SJSA1 (cell line): ENCODE measurements at places on chromosomes 13 and 19. TPM values are rescaled to one million over a fixed set of nuclear protein-coding genes. Genes with fewer than 3 reads are reported as not detected.
A peak's percentile ranks its signal among the peaks of the same experiment; 100 is the strongest.

The CEACAM8 gene
- not detected in 2 replicates for total RNA-seq

- no peak overlapping the region for H3K27ac ChIP-seq
- H3K4me3 ChIP-seq, result no peak overlapping the region
- no peaks in the 10 kb centered on the region for H3K4me1 ChIP-seq
- DNase-seq, result no peak
- 0 out of 2 replicates have a peak, but pooled peaks cover 3% of the 10 kb centered on the region for H3K27me3 ChIP-seq
Measured at GRCh38 chr13:59345311-59345710, 818.4 kb downstream of the DIAPH3 start.

- no peaks in the 10 kb centered on the region for H3K4me1 ChIP-seq
- no peaks in the 10 kb centered on the region for H3K36me3 ChIP-seq
- no peak overlapping the region for H3K4me3 ChIP-seq
- peaks cover 96% of the 10 kb centered on the region for H3K27me3 ChIP-seq
- H3K27ac ChIP-seq, result no peak overlapping the region
- DNase-seq, result no peak
Measured at GRCh38 chr13:112615391-112615790, 27.4 kb upstream of the TUBGCP3 start.

The MIR17HG gene
- total RNA-seq, result 1.6 and 3.0 TPM in 2 replicates

GRCh38 chr19:11338121-11338520, 1.3 kb downstream of the RAB3D start:
- no peaks in the 10 kb centered on the region for H3K27me3 ChIP-seq
- DNase-seq, result no peak
- no peak overlapping the region for H3K4me3 ChIP-seq

The ZNF93 gene
- total RNA-seq, result 12.6 and 14.6 TPM in 2 replicates

The ACER1 gene
- not detected in 2 replicates for total RNA-seq

DNA sequence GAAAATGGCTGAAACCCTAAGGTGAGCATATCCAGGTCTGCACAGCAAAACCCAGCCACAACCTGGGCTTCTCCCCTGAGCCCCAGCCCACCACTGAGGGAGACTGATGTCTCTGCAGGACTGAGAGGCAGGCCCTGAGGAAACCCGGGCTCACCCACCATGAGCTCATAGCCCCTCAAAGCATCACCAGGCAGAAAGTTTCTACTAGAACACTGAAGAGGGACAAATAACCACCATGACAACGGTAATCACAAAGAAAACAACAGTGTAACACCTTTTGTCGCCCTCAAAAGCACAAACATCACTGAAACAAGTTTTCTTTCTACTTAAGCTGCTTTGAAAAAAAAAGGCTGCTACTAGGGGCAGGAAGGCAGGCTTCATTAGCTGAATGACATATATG, 29.8 kb downstream of the TSHZ3 start:
- peaks cover 8% of the 10 kb centered on the region for H3K36me3 ChIP-seq
- DNase-seq, result no peak
- H3K27me3 ChIP-seq, result no peaks in the 10 kb centered on the region

The FPR2 gene
- not detected in 2 replicates for total RNA-seq

GRCh38 chr13:51523082-51523518, 61.2 kb upstream of the WDFY2 start:
- peaks cover 2% of the 10 kb centered on the region; the same call in 1 of the 2 replicates for H3K4me1 ChIP-seq
- no peak overlapping the region for H3K4me3 ChIP-seq
- H3K36me3 ChIP-seq, result no peaks in the 10 kb centered on the region
- no peaks in the 10 kb centered on the region for H3K27me3 ChIP-seq
- H3K27ac ChIP-seq, result no peak overlapping the region
- DNase-seq, result no peak

DNA sequence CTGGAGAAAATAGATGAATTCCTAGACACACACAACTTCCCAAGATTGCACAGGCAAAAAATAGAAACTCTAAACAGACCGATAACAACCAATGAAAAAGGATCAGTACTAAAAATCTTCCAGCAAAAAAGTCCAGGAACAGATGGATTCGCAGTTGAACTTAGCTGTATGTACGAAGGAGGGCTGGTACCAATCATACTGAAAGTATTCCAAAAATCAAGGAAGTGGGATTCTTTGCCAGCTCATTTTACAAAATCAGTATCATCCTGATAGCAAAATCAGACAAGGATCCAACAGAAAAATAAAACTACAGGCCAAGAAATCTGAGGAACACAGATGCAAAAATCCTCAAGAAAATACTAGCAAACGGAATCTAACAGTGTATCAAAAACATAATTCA, 6.5 kb upstream of the LILRB2 start:
- no peak for DNase-seq
- no peak overlapping the region for H3K27ac ChIP-seq
- no peaks in the 10 kb centered on the region for H3K36me3 ChIP-seq
- no peak overlapping the region for H3K4me3 ChIP-seq
- H3K4me1 ChIP-seq, result no peaks in the 10 kb centered on the region

- no peak overlapping the region for H3K27ac ChIP-seq
- no peaks in the 10 kb centered on the region for H3K36me3 ChIP-seq
- H3K27me3 ChIP-seq, result no peaks in the 10 kb centered on the region
- no peak overlapping the region for H3K4me3 ChIP-seq
- DNase-seq, result no peak
- no peaks in the 10 kb centered on the region for H3K4me1 ChIP-seq
Measured at GRCh38 chr13:77807431-77808135, 110.1 kb downstream of the SLAIN1 start.

DNA sequence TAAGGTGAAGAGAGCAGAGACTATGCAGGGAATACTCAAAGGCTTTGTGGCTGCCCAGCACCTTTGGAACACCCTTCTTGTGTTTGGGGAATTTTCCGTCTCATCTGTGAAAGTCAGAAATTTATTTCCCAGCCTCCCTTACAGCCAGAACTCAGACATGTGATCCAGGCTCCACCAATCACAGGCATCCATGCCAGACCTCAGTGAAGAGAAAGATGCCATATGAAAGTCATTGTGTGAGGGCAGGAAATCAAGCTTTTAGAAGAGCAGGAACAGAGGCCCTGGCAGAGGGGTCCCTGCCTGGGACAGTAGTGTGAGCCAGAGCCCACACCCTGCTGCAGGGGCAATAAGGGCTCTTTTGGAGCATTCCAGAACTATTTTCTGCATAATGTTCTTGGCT, 12.1 kb downstream of the CCDC70 start:
- no peaks in the 10 kb centered on the region for H3K36me3 ChIP-seq
- no peak for DNase-seq
- no peaks in the 10 kb centered on the region for H3K27me3 ChIP-seq
- no peaks in the 10 kb centered on the region for H3K4me1 ChIP-seq

DNA sequence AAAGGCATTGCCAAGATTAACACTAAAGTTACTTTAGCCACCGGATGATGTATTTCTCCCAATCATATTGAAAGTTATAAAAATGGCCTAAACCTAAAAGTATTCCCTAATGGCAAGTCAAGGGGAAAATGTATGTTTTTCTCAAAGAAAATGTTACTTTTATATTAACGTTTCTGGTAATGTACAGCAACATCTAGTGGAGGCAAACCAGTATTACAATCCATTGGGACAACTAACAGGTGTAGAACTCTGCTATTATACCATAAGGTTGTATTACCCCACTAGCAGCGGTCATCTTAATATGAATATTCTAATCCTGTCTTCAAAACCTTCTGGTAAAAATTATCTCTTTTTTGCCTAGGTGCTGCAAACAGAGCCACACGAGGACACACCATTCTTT, 69.2 kb downstream of the ZNF100 start:
- no peak for DNase-seq
- no peaks in the 10 kb centered on the region for H3K4me1 ChIP-seq
- H3K27me3 ChIP-seq, result no peaks in the 10 kb centered on the region
- no peak overlapping the region for H3K4me3 ChIP-seq
- no peak overlapping the region for H3K27ac ChIP-seq
- H3K36me3 ChIP-seq, result no peaks in the 10 kb centered on the region

DNA sequence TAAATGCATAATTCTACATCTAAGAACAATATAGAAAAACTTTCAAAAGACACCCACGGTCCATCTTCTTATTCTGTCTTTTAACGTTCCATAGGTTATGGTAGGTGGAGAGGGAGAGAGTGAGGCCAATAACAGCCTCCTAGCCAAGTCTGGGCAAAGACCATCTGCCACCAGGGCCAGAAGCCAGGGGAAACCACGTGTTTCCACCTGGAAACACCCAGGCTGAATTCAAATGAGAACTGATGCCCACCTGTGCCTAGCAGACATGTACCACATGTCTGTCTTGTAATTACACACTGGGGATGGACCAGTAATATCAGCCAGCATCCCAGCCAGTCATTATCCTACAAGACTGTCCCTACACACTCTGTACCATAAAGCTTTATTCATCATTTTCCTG, 1573.1 kb downstream of the EFNB2 start:
- no peak overlapping the region for H3K27ac ChIP-seq
- H3K4me3 ChIP-seq, result no peak overlapping the region
- no peak for DNase-seq
- H3K27me3 ChIP-seq, result no peaks in the 10 kb centered on the region
- H3K4me1 ChIP-seq, result no peaks in the 10 kb centered on the region

DNA sequence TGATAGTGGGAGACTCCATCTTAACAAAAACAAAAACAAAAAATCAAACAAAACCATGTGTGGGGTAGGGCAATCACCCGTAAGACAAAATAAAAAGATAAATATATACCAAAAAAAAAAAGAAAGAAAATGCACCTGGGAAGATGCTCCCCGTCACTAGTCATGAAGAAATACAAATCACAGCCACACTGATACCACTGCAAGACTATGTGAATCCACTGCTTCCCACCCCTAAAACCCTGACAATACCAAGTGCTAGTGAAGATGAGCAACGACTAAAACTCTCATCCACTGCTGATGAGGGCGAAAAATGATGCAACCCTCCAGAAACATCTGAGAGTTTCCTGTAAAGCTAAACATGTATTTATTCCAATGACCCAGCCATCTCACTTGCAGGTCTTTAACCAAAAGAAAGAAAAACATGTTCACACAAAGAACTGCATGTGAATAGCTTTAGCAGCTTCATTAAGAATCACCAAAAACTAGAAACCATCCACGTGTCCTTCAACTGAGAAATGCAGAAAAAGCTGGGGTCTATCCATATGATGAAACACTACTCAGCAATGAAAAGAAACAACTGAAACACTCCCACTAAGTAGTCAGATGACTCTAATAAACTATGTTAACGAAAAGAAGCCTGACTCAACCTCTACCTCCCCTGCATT, 31.7 kb downstream of the BRD4 start:
- DNase-seq, result peak; percentile 52
- peak overlapping the region; percentile 50 for H3K27ac ChIP-seq
- no peak overlapping the region for H3K4me3 ChIP-seq
- H3K36me3 ChIP-seq, result peaks cover 23% of the 10 kb centered on the region
